Fibroblast of villous mesenchyme (primary cell): ENCODE measurements at places on chromosomes 12 and 14.

- DNase-seq = peak; percentile 88
These were observed 27.3 kb downstream of the PPTC7 start for GRCh38 chr12:110555577-110556406.

DNA sequence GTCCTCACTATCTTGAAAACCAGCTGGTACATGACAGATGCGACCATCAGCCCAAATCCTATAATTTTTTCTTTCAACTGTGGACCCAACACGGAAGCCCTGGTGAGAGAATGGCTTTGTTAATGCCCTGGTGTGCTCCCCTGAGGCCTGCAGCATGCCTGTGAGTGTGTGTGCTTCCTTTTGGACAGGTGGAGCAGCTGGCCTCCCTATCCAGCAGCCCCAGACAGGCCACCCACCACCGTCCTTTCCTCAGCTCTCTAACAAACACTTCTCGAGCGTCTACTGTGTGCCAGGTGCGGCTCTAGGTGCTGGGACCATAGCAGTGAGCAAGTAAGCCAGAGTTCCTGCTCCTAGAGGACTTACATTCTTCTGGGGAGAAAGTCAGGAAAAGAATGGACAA, 78.9 kb upstream of the GZMB start:
- no peak for DNase-seq

- DNase-seq = peak; percentile 80
These were observed 74.9 kb upstream of the ATP2B1 start for GRCh38 chr12:89783359-89784060.

DNA sequence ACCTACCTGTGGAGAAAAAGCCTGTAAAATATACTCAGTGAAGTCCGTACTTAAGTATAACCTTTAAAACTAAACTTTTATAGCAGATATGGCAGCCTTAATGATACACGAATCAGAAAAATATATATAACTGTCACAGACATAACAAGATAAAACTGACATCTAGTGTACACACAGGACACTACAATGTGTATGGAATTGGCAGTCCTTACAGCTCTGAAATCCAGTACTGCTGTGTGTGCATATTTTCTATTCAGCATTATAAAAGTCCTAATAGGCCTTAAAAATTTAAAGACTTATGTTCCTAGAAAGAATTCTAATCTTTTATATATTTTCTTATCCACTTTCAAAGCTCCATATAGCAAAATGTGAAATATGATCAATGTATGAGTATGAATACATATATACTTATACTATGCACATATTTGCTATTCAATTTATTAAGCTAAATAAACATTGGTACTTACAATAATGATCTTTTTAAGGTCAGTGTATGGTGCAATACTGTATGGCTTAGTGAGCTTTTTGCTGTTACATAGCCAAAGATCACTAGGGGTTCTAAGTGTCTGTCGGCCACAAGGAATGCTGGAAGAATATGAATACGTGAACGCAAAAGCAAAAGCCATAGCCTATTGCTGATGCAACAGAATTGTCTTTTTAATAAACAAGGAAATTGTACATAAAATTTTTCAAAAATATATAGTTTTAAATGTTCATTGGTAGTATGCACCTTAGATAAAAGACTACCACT, 69.2 kb downstream of the C2CD5 start:
- no peak for DNase-seq

GRCh38 chr12:120323772-120324171, 3.8 kb downstream of the PLA2G1B start:
- DNase-seq = no peak

DNA sequence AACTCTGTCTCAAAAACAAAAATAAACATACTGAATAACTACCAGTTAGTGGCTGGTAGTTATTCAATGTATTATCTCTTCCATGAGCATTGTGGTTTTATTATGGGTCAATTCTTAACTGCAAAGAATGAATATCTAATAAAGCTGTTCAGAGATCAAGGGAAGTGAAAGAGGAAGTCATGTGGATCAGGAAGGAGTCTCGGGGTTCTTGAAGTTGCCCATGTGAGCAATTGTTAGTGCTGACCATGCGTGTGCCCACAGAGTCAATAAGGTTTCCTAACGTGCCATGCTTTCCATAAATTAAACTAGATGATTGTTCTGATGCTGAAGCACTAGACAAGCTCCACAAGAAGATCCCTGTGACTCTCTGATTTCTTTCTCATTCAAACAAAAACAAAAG, 136.5 kb upstream of the CPSF6 start:
- no peak for DNase-seq

DNA sequence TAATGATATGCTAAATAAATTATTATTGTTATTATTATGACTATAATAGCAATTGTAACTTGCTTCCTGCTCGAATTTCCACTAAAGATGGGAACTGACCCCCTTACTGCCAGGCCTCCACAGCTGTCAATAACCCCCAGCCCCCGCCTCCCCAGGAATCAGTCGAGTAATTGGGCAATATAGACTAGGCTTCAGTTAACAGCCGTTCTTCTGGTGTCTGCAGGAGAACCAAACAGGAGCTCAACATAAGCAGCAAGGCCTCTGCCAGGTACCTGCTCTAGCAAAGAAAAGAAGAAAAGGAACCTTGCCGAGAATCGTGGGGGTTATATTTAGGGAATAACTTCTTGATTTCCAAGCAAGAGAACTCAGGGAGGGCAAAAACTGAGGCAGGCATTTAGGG, 21.8 kb downstream of the HOXC4 start:
- DNase-seq = no peak

DNA sequence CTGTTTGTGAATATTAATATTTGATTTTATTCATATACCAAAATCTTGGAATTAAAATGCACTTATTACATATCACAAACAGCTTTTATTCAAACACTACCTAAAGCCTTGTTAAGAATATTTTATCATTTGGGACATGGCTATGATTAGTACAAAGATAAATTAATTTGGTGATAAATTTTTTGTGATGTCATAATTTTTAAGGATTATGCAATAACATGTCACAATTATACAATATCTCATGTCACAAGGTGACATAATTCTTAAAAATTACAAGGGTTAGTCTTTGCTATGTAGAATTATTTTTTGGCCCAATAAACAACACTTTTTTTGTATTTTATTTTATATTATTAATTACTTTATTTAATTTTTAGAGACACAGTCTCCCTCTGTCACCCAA, 113.7 kb downstream of the TMTC3 start:
- DNase-seq = no peak

- peak; percentile 60 for DNase-seq
These were observed 4.9 kb upstream of the MTA1 start for GRCh38 chr14:105414456-105415371.

DNA sequence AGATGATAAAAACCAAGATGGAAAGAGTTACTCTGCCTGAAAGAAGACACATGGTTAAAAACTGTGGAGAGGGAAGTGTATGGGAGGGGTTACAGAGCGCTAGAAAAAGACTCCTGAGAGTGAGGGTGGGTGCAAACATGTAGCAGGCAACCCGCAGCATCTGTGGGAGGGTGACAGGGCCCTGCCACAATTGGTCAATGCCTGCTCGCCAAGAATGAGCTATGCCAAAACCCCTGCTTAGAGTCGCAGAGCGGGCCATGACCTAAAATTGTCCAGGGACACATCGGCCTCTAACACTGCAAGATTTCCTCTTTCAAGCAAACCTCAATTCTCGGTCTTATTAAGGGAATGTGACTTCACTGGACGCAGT, 700 bp downstream of the PRKAG1 start:
- DNase-seq = peak; percentile 50

GRCh38 chr12:107133462-107133861, 40.1 kb upstream of the CRY1 start:
- no peak for DNase-seq

- no peak for DNase-seq
These were observed 23.7 kb upstream of the TMCC3 start for GRCh38 chr12:94674051-94674451.

DNA sequence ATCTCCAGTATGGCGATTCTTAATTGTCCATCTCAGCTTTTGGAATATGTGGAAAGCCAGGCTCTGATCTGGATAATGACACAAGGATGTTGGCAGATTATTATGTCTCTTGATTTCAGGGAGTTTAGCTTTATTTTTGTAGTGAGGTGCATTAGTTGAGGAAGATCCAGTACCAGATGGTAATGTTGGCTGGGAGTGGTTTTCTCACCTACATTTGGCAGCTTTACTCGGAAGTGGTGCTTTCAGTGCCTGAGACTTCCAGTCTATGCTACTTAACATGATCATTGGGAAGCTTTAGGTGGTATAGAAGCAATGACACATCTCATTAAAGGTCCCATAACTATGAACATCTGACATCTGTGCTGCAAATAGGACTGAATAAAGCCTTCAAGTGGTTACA, 7.5 kb downstream of the SLC15A5 start:
- no peak for DNase-seq

- no peak for DNase-seq
These were observed 96.1 kb downstream of the DNAH10 start for GRCh38 chr12:123858176-123858575.

- peak; percentile 56 for DNase-seq
These were observed 117.7 kb downstream of the PRKCH start for GRCh38 chr14:61438860-61439765.

DNA sequence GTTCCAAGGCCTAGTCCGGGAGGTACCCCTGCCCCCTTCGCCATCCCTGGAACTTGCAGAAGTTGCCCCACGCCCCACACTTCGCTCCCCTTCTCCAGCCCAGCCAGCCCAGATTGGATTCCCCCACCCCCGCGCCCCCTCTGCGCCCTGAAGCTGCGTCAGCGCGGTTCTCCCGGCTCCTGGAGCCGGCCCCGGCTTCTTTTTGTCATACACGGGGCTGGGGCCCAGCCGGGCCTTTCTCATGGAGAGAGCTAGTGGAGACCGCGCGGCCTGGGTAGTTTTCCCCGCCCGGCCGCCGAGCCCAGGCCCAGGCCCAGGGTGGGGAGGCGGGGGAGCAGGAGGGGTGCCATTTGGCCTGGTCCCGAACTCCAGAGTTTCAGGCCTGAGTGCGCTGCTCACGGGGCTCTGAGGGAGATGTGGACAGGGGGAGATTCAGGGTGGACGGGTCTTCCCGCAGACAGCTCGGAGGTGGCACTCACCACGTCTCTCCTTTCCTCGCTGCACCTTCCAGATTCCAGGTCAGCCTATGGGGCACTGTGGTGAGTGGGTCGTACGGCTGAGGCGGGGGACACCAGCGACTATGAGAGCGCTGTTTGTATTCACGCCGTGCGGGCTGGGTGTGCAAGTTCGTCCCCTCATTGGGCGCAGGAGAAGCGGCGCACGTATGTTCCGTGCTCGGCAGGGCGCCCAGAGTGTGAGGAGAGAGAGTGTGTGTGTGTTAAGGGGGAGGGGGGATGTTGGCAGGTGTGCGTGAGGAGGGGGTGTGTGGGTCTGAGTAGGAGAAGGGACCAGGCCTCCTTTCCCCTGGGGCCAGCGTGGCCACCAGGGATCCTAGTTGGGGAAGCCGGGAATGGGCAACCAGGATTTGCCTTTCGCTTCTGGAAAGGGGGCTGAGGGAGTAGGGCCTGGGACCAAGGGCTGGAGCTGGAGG, 785 bp upstream of the LHX5 start:
- no peak for DNase-seq

- no peak for DNase-seq
These were observed 128.6 kb upstream of the PWP1 start for GRCh38 chr12:107557026-107557425.

DNA sequence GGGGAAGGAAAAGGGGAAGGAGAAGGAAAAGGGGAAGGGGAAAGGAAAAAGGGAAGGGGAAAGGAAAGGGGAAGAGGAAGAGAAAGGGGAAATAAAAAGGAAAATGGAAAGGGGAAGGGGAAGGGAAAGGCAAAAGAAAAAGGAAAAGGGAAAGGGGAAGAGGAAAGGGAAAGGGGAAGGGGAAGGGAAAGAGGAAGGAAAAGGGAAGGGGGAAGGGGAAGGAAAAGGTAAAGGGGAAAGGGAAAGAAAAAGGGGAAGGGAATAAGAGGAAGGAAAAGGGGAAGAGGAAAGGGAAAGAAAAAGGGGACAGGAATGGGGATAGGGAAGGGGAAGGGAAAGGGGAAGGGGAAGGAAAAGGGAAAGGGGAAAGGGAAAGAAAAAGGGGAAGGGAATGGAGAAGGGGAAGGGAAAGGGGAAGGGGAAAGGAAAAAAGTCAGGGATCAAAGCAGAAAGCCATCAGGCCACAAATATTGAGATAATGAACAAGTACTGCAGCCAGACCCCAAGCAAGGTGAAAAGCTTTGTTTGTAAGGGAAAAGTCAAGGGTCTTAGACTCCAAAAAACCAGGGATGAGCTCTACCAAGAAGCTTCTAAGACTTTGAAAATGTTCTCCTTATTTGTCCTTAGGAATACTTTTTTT, 20.0 kb downstream of the DICER1 start:
- DNase-seq = no peak
